Activated CD8-positive, alpha-beta memory T cell treated with anti-CD3 and anti-CD28 coated beads for 4 hours (primary cell): ENCODE measurements at places on chromosomes 13 and 19.
A peak's percentile ranks its signal among the peaks of the same experiment; 100 is the strongest.

DNA sequence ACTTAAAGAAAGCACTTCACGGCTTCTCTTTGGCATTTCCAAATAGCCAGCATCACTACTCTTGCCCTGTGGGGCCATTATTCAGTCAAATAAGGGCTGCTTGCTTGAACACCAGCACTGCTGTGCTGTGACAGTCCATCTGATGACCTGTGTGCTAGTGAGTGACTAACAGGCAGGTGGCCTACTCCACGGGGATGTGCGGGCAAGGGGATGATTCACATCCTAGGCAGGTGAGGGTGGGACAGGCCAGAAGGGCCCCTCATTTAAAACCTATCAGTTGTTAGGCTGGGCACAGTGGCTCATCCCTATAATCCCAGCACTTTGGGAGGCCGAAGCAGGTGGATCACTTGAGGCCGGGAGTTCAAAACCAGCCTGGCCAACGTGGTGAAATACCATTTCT is 8.2 kb downstream of the CCNE1 start:
- no peak for DNase-seq

DNA sequence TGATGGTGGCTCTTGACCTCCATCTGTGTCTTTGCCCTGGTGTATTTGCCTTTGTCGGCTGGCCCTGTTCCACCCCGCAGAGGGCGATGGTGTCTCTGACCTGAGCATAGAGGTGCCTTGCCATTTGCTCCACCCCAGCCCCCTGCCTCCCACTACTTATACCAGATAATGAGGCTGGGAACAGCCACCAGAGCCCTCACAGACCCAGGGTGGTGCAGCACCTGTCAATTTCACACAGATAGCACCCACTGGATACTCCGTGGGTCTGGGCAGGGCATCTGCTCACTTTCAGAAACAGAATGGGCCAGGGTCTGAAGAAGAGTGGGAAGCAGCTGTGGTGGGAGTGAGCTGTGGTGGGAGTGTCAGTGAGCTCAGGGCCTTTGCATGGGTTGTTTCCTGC is 4.1 kb downstream of the ZNF536 start:
- no peak for DNase-seq

GRCh38 chr19:5698635-5699422 is 8.7 kb downstream of the RPL36 start:
- DNase-seq, result no peak

DNA sequence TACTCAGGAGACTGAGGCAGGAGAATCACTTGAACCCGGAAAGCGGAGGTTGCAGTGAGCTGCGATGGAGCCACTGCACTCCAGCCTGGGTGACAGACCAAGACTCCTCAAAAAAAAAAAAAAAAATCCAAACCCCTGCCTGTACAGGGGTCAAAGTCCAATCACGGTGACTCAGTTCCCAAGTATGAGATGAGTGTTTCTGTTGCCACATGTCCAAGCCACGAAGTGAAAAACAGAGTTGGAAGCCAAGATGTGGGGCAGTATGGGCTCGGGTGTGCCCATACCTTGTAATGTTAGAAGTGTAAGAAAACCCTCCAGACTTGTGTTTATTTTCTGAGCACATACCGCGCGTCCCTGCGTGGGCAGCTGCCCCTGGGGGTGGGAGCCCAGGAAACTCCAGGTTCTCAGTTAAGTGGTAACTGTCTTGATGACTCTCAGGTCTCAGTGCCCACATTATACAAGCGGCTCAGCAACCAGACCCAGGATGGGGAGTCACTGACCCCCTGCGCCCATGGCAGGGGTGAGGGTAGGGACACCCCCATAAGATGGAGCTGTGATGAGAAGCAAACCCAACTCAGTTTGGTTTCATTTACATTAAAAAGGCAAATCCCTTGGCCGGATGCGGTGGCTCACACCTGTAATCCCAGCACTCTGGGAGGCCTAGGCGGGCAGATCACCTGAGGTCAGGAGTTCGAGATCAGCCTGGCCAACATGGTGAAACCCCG is 1.2 kb upstream of the GPX4 start:
- DNase-seq, result peak; percentile 45

GRCh38 chr19:38204728-38205127 is 19.3 kb downstream of the DPF1 start:
- DNase-seq, result no peak

GRCh38 chr13:73428137-73428536 is 369.3 kb downstream of the KLF5 start:
- DNase-seq, result no peak

DNA sequence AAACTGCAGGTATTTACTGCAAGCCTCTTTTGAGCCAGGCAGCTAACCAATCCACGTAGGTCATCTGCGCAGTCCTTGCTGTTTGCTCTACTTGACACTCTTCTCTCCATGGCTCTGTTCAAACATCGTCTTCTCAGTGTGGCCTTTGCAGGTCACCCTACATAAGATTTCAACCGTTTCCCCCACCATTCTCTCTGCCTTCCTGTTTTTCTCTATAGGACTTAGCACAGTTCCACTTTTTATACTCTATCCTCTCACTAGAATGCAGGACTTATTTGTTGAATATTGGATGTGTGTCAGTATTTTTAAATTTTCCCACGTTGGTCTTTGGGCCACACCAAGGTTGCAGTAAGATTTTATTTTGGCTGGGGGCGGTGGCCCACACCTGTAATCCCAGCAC is 1.7 kb upstream of the FBXW9 start:
- no peak for DNase-seq

DNA sequence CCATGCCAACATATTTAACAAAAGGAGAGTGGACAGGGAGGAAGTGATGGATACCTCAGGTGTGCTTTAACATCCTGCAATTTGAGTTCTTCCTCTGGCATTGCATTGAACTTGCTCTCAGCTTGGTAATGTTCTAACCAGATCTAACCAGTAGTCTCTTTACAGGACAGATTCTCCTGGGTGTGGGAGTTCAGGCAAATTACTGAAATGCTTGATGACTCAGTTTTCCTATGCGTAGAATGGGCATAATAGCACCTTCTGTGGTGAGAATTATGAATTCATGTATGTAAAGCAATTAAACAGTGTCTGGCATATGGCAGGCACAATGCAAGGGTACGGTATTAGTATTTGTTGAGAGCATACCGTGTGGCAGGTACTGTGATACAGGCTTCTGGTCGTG is 3.6 kb downstream of the AKAP11 start:
- no peak for DNase-seq

DNA sequence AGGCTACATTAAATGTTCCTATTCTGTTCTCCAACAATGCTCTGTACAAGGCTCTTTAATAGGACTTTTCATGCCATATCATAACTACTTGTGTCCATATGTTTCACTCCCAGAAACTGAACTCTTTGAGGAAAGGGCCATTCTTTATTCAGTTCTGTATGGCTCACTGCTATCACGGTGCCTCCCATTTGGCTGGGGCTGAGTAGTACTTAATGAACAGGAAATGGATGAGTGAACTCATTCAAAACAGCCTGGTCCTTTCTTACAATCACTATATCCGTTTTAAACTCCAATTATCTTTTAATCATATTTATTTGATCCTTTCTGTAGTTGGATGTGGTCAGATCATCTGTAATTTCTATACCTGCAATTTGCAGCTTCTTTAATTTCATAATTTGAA is 410.6 kb downstream of the TBC1D4 start:
- DNase-seq, result no peak

DNA sequence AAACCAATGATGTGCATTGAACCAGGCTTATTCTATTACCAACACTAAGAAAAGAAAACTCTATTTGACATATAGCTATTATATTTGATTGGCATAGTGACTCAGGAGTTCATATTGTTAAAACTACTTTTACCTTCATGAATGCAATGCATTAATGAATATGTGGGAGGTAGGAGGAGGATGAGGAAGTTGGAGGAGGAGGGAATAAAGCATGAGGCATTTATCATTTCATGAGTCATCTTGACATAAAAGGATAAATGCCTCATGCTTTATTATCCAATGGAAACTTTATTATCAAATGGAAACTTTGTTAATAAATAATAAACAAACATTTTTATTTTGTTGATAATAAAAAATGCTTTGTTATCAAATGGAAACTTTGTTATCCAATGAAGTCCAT is 116.5 kb downstream of the SPRY2 start:
- no peak for DNase-seq

GRCh38 chr13:41645331-41645730 is 188.0 kb downstream of the RGCC start:
- DNase-seq, result no peak

GRCh38 chr13:50650592-50651504 is 192.6 kb downstream of the DLEU7 start:
- DNase-seq, result no peak

DNA sequence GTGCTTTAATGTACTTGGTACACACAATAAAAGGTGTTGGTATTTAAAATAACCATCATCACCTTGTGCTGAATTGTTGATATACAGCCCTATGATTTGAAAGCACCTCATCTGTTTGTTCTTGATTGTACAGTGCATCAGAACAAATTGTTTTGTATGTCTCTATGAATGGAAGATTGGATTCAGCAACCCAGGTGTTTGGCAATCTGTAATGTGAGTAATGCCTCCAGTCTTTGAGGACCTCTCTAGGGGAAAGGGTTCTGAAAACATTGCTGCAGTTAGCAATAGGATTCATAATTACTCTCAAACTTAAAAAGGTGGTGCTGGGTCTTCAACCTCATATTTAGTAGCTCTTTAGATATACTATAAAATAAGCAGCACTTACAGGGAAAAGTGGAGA is 341.8 kb downstream of the OXGR1 start:
- DNase-seq, result no peak

DNA sequence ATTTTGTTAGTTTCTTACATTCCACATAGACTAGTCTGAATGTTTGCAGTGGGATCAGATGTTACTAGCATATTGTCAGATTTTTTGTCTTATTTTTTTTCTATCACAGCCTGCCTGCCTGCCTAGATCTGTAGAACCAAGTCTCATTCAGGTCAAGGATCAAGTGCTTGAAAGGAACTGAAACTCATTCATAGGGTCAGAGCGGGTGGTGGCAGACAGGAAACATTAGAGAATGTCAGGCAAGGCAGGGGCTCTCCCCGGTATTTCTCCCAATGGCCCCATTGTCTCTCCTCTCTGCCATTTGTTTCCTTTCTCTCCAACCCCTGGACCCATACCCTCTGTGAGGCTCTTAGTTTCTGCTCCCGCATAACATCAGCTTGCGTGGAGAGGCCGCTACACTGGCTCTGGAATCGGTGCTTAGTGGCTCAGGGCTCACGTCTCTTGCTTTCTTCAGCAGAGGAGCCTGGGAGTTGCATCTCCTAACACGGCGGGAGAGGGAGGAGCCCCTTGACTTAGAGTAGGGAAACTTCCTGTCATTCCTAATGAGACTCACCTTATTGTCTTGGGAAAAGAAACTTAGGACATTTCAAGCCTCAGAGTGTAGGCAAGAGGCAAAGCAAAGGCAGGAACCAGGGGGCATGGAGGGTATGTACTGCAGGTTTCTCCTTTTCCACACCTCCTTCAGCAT is 35.6 kb upstream of the SPATA13 start:
- DNase-seq, result no peak

- peak; percentile 92 for DNase-seq
Measured at GRCh38 chr13:114128624-114129522, 3.5 kb downstream of the RASA3 start.

GRCh38 chr19:16420336-16420676 is 51.5 kb downstream of the EPS15L1 start:
- DNase-seq, result no peak

- no peak for DNase-seq
Measured at GRCh38 chr13:39326469-39327171, 276.4 kb downstream of the LHFPL6 start.

DNA sequence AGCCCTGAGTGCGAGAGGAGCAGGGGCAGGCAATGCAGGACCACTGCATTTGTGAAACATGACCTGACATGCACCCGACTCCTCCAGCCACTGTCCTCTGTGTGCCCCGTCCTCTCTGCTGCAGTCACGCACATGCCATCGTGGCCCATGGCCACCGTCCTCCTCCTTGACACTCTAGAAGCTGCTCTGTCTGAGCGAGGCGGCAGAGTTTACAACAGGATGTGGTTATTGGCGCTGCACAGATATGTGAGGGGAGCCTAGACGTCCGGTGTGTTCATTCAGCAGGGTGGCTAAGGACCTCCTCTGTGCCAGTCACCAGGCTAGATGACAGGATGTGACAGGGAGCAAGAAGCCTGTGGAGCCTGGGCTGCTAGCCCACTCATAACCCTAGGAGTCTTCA is 277.8 kb downstream of the FOXO1 start:
- DNase-seq, result peak; percentile 58

- DNase-seq, result no peak
Measured at GRCh38 chr13:106464076-106464475, 71.4 kb downstream of the EFNB2 start.
